ENCODE measurements at places on chromosomes 2 and 18.

- no peak for DNase-seq
Observed at GRCh38 chr2:133711201-133711600, 142.9 kb upstream of the NCKAP5 start.

GRCh38 chr2:85712336-85712735, 18.2 kb downstream of the GNLY start:
- peak; percentile 79 for DNase-seq

- DNase-seq, result no peak
Observed at GRCh38 chr2:207750876-207751275, 18.8 kb downstream of the FZD5 start.

GRCh38 chr2:106537047-106537446, 49.9 kb downstream of the CD8B2 start:
- DNase-seq, result peak; percentile 98

DNA sequence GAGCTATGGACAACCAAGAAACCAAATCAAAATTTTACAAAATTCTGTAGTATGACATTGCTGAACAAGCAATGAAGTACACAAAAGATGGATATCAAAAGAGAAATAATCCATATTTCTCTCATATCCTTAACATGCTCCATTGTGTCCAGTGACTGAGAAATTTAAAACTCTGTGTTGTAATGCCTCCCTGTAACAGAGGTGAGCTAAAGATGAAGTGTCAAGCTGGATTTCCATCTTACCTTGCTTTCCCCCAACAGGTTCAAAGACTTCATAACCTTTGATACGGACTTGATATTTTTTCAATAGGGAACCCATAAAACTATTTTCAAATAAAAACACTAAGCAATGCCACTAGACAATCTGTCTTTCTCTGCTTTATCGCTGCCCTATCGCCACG, 95.7 kb upstream of the SERTAD2 start:
- no peak for DNase-seq

DNA sequence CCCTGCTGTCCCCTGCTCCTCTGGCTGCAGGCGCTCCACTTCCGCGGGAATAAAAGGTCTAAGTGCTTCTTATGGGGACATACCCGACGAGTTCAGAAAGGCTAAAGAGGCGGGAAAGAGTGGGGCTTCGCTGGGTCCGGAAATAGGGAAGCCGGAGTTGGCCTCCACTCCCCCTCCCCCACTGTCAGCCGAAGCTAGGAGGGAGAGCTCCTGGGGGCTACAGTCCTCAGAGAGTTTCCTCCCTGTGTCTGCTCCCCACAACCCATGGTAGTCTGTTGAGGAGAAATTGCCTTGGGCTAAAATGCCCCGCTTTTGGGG, 7.2 kb downstream of the GAD1 start:
- no peak for DNase-seq

- peak; percentile 1 for DNase-seq
Observed at GRCh38 chr2:63530704-63531279, 57.5 kb downstream of the WDPCP start.

Measured in inflammatory macrophage treated with lipopolysaccharide for 4 hours (primary cell).